ENCODE measurements at places on chromosomes 11 and 22. TPM values are rescaled to one million over a fixed set of nuclear protein-coding genes. Genes with fewer than 3 reads are reported as not detected.

DNA sequence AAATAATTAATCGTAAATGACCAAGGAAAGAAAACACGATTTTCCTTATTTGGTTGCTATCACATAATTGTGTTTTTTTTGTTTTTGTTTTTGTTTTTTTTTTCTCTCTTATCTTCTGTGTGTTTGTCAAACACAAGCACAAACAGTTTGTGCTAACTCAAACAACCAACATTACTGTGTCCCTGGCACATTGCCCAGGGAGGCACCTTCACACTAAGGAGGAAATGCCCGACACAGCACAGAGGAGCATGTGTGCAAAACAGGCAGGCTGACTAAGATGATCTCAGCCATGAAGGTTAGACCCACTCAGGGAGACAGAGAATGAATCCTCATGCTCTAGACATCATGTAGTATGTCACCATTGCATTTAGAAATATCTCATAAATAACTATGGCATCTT, 130.1 kb downstream of the SOX6 start:
- H3K36me3 ChIP-seq = no peaks in the 10 kb centered on the region
- H3K27ac ChIP-seq = no peak overlapping the region
- H3K4me3 ChIP-seq = no peak overlapping the region
- no peaks in the 10 kb centered on the region for H3K27me3 ChIP-seq
- H3K4me1 ChIP-seq = peaks cover 11% of the 10 kb centered on the region

RCOR2 gene
- 92.0 TPM for total RNA-seq

- no peak overlapping the region for H3K4me3 ChIP-seq
- no peak overlapping the region for H3K27ac ChIP-seq
- peaks cover 55% of the 10 kb centered on the region for H3K4me1 ChIP-seq
- H3K27me3 ChIP-seq = no peaks in the 10 kb centered on the region
Measured at GRCh38 chr22:17990147-17990546, 34.2 kb downstream of the MICAL3 start.

DNA sequence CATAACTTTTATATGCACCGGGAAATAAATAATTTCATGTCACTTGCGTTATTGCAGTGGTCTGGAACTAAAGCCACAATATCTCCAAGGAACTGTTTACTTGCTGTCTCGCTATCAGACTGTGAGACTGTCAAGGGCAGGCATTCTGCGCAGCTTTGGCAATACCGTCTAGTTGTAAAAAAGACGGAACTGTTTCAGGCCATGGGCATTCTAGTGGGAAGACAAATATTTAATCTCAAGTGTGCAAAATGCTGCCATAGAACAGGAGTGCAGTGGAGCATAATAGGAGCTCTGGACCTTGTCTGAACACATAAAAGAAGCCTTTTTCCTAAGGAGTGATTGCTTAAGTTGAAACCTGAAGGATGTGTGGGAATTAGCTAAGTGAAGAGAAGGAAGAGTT, 53.8 kb downstream of the PACS1 start:
- DNase-seq = no peak
- H3K4me3 ChIP-seq = no peak overlapping the region
- no peak overlapping the region for H3K27ac ChIP-seq
- H3K27me3 ChIP-seq = no peaks in the 10 kb centered on the region

DNA sequence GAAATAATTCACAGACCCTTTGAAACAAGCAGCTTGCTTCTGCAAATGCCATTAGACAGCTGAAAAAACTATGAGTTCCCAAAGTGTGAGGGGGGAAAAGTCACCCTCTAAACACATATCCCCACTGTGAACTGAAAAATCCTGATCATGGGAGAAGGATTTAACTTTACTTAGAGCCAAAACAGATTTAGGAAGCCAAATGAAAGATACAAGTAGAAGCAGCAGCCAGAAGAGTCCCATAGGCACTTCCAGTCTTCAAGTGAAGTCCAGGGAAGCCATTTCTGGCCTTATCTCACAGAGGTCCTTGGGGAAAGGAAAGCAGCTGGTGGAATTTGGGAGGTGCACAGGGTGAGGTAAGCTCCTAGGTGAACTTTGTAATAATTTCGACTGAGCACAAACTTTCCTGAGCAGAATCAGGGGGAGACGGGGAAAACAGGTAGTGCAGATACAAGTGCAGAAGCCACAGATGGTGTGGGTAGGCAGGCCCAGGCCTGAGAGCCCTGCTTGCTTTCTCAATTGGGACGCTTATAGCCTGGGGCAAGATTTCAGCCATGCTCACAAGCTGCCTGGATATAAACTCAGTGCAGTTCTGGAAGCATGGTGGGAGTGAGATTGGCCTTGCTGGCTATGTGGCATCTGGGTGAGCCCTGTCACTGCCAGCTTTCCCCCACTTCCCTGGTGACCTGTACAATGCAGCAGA, 44.8 kb downstream of the GAS2 start:
- no peaks in the 10 kb centered on the region for H3K36me3 ChIP-seq
- H3K27me3 ChIP-seq = no peaks in the 10 kb centered on the region
- no peak for DNase-seq
- no peaks in the 10 kb centered on the region for H3K4me1 ChIP-seq

DNA sequence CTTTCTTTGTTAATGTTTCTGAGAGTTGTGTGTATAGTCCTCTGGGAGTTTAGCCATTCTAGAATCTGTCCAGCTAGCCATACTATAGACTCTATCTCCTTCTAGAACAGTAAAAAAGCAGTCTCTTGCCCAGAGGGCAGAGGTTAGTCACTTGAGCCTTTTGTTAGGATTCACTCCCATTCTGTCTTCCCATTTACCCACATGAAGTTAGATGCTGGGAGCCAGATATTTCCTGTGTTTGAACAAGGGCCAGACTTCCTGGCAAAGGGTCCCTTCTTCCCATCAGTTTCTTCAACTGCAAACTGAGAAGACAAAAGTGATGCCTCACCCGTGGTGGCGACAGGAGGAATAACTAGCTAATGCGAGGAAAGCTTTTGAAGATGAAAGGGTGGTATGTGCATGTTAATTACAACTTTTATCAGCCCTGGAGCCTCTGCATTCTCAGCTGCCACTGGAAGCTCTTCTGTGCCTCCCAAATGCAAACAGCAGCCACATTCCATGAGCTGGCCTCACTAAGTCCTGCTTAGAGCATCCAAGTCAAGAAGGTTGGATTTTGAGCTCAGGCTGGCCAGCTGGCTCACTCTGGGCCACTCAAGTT, 12.8 kb downstream of the CD44 start:
- H3K27me3 ChIP-seq = peaks cover 4% of the 10 kb centered on the region
- peak; percentile 17 for DNase-seq
- no peaks in the 10 kb centered on the region for H3K36me3 ChIP-seq
- H3K27ac ChIP-seq = peak overlapping the region; percentile 67

P4HA3 gene
- not detected for total RNA-seq

- H3K27me3 ChIP-seq = no peaks in the 10 kb centered on the region
- H3K4me3 ChIP-seq = no peak overlapping the region
Measured at GRCh38 chr11:11532574-11532973, 89.2 kb downstream of the GALNT18 start.

DNA sequence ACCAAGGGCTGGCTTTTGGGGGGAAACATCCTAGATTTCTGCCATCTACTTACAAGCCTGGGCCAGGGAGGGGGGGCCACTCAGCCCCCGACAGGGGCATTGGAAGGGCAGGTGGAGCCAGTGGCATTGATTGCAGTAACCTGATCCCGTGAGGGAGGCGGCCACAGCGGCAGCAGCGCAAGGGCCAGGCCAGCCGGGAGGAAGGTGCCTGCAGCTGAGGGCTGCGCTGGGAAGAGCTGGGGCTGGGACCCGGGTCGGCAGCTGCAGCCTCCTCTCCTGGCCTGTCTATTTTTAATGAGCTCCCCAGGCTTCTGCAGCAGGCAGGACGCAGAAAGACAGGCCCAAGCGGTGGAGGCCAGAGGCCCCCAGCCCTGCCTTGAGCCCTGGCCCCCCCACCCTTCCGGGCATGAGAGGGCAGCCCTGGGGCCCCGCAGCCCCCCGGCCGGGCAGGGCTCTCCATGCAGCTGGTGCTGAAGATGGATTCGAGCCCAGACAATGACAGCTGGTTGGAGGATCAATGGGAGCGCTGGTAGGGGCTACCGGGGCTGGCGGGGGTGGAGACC, 10.6 kb downstream of the FREY1 start:
- no peak overlapping the region for H3K4me3 ChIP-seq
- no peaks in the 10 kb centered on the region for H3K36me3 ChIP-seq
- H3K27ac ChIP-seq = no peak overlapping the region
- peaks cover 6% of the 10 kb centered on the region for H3K27me3 ChIP-seq

KIRREL3 gene
- 0.76 TPM for total RNA-seq

- peak; percentile 87 for DNase-seq
- peak within 1 kb of the TSS; percentile 88 for H3K4me3 ChIP-seq
- H3K27me3 ChIP-seq = peaks cover 23% of the 10 kb centered on the region
- H3K4me1 ChIP-seq = peaks cover 21% of the 10 kb centered on the region
- peak within 1 kb of the TSS; percentile 82 for H3K27ac ChIP-seq
- 0 out of 2 replicates have a peak, but pooled peaks cover 3% of the 10 kb centered on the region for H3K36me3 ChIP-seq
Measured at GRCh38 chr22:45240810-45241631, at the start of gene KIAA0930. TSS of gene KIAA0930 (minus strand) at chr22:45240894. CDS start at chr22:45240703, 191 bp downstream.

BIK gene
- 3.0 TPM for total RNA-seq

RAB3IL1 gene
- 7.2 TPM for total RNA-seq

RGL4 gene
- not detected for total RNA-seq

VPREB1 gene
- total RNA-seq = not detected

SPI1 gene
- 0.59 TPM for total RNA-seq

GRCh38 chr22:29742326-29742725, 22.5 kb downstream of the CABP7 start:
- peaks cover 6% of the 10 kb centered on the region for H3K36me3 ChIP-seq
- peaks cover 5% of the 10 kb centered on the region for H3K4me1 ChIP-seq
- DNase-seq = no peak
- H3K27me3 ChIP-seq = no peaks in the 10 kb centered on the region
- H3K27ac ChIP-seq = peak overlapping the region; percentile 32
- no peak overlapping the region for H3K4me3 ChIP-seq

DNA sequence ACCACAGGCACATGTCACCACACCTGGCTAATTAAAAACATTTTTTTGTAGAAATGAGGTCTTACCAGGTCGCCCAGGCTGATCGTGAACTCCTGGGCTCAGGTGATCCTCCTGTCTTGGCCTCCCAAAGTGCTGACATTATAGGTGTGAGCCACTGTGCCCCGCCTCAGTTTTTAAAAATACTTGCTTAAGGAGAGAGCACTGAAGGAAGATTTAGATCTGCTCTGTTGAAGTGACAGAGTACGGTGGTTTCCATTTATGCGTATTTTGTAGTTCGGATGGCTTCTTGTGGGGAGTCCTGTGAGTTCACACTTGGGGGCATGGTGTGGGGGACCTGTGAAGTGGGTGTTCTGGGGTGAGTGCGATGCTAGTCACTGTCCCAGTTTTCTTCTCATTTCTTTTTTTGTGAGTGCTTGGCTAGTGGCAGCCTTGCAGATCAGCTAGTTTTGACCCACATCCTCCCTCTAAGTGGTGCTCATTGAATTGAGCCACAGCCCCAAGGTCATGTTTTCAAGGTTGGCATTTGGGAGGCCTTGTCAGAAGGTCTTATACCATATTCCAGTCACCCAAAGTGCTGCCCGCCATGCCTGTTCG, 31.5 kb downstream of the PTPRJ start:
- H3K4me1 ChIP-seq = peaks cover 22% of the 10 kb centered on the region
- H3K27ac ChIP-seq = no peak overlapping the region

DNA sequence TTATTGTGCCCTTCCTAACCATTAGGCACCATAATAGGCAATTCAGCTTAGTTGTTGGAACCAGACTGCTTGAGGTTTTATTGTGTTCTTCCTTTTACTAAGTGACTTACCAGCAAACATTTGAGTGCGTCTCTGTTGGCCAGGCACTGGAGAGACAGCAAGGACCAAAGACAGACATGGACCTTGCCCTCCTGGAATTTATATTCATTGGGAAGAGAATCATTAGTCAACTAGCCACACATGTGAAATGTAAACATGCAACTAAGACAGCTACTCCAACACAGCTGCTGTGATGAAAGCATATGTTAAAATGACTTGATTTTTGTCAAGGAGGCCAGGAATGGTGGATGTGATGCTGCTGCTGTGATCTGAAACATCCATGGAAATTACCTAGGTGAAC, 106.4 kb downstream of the TRAF6 start:
- DNase-seq = no peak
- peaks cover under 1% of the 10 kb centered on the region for H3K4me1 ChIP-seq
- no peak overlapping the region for H3K4me3 ChIP-seq
- no peaks in the 10 kb centered on the region for H3K27me3 ChIP-seq
- H3K36me3 ChIP-seq = no peaks in the 10 kb centered on the region

SIRT3 gene
- total RNA-seq = 19.2 TPM

DNA sequence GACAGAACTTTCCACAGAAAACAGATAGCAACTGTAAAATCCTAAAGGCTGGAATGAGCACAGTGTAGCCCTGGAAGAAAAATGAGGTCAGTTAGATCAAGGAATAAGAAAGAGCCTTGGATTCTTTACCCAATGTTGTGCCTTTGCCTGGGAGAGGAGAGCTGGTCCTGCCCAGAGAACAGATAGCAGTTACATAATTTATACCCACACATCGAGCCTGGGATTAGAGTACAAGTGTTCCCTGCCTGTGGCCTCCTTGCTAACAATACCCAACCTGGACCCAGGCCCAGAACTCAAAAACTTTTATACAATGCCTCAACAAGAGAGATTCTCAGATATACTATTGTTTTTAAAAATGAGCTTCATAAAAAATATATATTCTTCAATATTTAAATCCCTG, 1998.4 kb downstream of the LRRC4C start:
- peaks cover 3% of the 10 kb centered on the region for H3K27me3 ChIP-seq
- no peak overlapping the region for H3K27ac ChIP-seq
- H3K4me1 ChIP-seq = no peaks in the 10 kb centered on the region
- peaks cover 35% of the 10 kb centered on the region for H3K36me3 ChIP-seq
- H3K4me3 ChIP-seq = no peak overlapping the region
